ENCODE measurements at places on chromosomes 5 and 9.

DNA sequence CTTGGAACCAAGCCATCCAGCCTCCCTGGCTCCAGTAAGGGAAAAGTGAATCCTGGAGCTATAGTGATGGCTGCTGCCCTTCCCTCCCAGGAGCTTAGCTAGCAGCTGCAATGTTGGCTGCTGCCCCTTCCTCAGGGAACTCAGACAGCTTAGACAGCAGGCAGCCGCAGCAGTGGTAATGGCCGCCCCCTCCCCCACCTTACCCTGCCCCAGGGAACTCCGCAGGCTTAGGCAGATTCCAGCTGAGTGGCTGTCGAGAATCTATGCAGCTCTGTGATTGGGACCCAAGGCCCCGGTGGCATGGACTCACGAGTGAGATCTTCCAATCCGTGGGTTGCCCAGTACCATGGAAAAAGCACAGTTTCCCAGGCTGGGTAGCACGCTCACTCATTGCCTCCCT is 378.6 kb downstream of the NNT start:
- no peak for DNase-seq

GRCh38 chr9:90807006-90807405 is 5.4 kb downstream of the SYK start:
- no peak for DNase-seq

- DNase-seq: no peak
Observed at GRCh38 chr9:113591899-113592625, 128.5 kb downstream of the RGS3 start.

DNA sequence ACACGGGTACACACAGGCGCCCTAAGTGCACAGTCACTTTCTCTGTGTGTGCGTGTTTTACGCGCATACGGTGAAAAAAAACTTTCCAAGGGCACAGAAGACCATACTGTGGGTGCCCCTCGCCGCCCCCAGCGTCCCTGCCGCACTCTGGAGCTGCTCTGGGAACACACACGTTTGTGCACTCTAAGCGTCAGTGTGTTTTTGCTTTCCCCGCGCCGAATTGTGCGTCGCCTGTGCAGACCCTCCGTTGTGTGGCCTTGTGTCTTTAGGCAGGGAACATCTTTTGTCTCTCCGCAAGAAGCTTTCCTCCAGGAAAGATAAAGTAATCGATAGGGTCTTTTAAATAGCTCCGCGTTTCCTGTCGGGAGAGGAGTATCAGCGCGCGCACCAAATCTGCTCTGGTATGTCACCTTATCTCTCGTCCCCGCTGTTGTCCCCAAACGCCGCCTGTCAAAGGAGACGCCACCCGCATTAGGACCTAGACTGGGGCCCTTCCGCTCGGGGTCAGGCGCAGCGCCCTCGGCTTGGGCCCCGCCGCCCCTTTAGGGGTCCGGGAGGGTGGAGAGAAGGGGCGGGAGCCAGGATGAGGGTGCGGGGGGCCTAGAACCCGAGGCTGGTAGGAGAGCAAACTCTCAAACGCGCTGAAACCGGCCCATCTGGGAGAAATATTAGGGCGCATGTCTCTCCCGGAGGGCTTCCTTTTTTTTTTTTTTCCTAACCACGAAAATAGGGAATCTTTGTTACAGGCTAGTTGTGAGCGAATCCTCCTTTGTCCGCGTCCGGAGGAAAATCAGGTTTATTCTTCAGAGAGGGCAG is 10.5 kb upstream of the NKX2-5 start:
- no peak for DNase-seq

GRCh38 chr5:97425511-97425910 is 242.5 kb upstream of the RIOK2 start:
- DNase-seq: no peak

GRCh38 chr5:142783601-142784341 is 13.6 kb downstream of the ARHGAP26 start:
- no peak for DNase-seq

- DNase-seq: no peak
Observed at GRCh38 chr9:81137976-81138568, 551.3 kb downstream of the TLE1 start.

All from GM12891 (cell line).